ENCODE measurements at places on chromosomes 3 and 15.
A peak's percentile ranks its signal among the peaks of the same experiment; 100 is the strongest.

DNA sequence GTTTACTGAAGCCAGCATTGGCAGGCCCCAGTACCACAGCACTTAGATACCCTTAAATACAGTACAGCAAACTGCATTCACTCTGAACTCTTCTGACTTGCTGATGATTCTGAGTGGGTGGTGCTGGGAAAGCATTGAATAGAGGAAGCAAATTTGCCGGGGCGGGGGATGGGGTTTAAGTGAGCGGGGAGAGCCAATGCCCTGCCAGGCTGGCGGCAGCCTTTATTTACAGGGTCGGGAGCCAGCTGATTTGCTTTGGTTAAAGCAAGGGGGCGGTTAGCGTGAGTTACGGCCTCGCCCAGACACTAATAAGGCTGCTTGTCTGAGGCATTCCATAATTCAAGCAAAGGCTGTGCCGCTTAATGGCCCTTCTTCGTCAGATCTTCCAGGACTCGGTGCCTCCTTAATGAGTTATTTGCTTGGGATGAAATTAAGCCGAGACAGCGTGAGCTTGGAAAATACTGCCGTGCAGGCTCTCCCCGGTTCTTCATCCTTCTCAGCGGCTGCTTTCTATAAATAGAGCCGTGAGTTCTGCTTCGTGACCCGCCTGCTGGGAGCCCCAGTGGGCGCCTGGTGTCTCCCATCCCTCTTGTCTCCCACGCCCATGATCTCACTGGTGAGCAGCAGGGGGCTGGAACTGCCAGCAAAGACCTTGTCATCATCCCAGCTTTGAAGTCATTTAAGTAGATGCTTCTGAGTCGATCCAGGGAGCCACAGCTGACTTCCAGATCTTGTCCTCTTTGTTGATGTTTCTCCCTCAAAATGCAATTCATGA lies 25.8 kb downstream of the SPSB4 start:
- peak; percentile 91 for DNase-seq

DNA sequence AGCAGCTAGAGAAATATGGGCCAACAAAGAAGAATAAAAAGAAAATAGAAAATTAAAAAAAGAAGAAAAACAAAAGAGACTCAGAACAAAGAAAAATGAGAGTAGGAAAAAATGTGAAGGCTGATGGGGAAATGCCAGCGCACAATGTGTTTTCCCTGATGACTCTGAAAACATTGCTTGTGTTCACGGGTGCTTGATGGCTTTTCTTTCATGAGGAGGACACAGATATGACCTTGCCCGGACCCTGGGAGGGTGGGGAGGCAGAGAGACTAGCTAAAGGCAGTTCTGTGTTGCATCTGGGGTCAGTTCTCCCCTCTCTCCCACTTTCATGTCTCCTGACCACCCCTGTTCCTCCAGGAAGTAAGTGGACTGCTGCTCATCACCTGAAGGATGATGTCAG lies 125.9 kb downstream of the MOBP start:
- DNase-seq, result no peak

GRCh38 chr15:70486451-70487386 lies 276.6 kb downstream of the UACA start:
- peak; percentile 95 for DNase-seq

GRCh38 chr3:161575901-161576300 lies 79.3 kb downstream of the OTOL1 start:
- no peak for DNase-seq

DNA sequence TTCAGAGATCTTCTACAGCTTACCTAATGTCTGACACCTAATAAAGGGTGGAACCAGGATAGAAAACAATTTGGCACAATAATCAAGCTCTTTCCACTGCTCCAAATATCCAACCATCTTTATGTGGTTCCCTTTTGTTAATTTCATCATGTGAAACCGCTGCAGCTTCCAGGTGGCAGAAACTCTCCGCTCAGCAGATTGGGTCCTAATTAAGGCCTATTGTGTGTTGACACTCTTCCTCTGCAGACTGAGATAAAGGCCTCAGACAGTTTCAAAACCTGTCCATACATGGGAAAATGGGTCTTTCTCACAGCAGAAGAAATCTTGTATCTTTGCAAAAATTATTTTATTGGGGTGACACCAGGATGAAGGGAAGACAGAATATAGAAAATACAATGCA lies 1002.4 kb upstream of the SEMA6D start:
- no peak for DNase-seq

DNA sequence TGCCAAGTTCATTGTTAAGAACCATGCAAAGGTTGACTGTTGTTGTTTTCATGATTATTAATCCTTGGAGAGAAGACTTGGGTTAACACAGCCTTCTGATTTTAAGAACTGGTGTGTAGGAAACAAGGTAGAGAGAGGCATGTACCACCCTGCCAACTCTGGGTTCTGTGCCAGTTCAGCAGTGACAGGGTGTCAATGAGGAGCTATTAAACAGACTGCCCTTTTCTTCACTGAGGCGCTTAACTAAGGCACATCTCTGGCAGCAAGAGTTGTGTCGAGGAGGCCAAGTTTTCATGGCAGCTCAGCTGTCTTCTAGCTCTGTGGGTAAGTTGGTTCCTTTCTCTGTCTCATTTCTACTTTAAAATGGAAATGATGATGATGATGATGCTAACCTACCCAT lies 117.6 kb downstream of the FEZF2 start:
- DNase-seq, result no peak

GRCh38 chr15:66763186-66764071 lies 61.4 kb downstream of the SMAD6 start:
- DNase-seq, result no peak

- DNase-seq, result no peak
These were observed 17.8 kb downstream of the ZBTB38 start for GRCh38 chr3:141386126-141386488.

DNA sequence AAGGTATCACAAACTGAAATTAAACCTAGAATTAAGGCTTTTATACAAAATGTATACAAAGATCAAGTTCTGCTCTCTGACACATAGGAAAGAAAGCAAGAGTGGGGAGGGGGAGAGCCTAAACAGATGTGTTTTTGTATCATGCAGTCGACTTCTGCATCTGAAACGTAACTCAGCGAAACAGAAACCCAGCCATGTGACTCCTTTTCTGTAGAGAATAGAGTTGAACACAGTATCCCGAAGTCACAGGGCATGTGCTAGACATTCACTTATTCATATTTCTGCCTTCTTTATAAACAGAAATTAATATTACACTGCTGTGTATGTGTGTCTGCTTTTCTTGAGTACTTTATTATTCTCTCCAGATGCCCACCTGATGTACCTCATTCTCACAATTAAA lies 121.0 kb downstream of the PDZRN3 start:
- no peak for DNase-seq

- DNase-seq, result no peak
These were observed 34.4 kb downstream of the RAF1 start for GRCh38 chr3:12629560-12629959.

GRCh38 chr3:46378426-46378942 lies 7.7 kb downstream of the CCR5 start:
- DNase-seq, result peak; percentile 86

DNA sequence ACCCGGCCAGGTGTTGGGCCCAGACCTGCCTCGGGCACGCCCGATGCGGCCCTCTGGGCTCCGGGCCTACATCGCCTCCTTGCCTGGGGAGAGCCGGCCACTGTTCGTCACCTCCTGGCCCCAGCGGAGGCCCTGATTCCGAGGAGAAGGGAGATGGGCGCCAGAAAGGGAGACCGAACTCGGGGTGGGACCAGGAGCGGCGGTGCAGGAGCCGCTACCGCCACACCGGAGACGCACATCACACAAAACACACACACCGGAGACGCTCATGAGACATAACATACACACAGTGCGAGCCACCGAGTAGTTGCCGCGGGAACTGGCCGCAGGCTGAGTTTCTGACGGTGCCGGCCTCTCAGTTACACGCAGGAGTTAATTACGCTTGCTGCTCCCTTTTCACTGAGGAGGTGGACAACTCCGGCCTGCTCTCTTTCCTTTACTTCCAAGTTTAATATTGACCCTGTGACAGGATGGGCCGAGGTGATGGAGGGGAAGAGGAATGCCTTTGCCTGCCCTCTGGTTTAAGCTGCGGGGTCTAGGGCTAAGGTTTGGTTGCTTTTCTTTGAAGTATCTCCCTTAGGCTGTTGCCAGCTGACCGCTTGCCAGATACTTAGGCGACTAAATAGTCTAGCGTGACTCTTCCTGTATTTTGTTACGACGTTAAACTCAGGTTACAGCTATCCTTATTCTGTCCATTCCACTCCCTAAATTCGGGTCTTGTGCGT lies 570 bp downstream of the PCNP start:
- peak; percentile 51 for DNase-seq

DNA sequence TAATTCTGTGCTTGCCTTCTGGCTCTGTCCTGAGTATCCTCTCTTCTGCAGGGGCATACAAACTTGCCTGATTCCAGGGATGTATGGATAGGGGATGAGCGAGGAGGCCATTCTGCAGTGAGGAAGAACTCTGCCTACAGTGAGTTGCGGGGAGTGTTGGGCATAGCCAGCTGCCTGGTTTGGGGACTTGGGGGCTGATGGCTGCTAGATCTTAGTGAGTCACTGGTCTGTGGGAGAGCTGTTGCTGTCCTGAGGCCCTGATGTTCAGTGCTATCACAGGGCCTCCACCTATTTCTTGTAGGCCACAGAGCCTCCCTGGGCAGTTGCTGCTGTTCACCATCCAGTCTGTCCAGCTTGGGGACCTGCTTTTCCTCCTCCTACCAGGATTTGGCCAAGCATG lies 20.3 kb downstream of the CDAN1 start:
- DNase-seq, result no peak

GRCh38 chr3:127330385-127330784 lies 42.5 kb upstream of the PRR20G start:
- DNase-seq, result no peak

GRCh38 chr3:64360280-64360679 lies 135.0 kb upstream of the PRICKLE2 start:
- DNase-seq, result no peak

DNA sequence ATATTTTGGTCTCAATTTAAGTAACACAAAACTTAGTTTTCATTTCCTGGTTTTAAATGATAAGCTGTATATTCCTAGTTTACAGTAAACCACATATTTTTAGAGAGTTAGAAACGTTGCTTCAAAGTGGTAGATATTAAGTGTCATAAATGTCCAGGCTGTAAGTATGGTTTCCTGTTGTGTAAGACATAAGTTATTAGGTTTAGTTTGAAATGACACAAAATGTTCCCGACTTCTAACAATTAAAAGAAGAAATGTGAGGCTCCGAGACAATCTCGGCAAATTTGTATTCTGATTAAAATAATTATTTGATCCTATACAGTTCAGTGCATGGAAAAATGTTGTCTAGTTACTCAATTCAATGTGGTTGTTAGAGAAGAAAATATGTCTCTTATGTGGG lies 387.3 kb downstream of the EPHA3 start:
- no peak for DNase-seq

DNA sequence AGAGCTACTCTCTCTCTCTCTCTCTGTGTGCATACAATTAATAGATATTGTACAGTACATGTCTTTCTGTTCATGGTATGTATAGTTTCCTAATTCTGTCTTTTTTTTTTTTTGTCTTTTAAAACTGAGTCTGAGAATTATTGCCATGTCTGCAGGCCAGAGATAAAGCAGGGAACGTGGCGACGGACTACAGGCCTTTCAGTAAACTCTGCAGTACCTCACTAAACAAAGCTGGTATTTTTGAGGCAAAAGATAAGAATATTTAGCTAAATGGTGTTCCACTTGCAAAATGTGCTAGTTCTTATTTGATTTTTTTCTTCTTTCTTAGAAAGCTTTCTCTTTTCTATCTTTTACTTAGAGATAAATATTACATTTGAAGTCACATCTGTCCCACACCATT lies 44.0 kb upstream of the EHHADH start:
- no peak for DNase-seq

- peak; percentile 81 for DNase-seq
These were observed 39.0 kb downstream of the ANAPC13 start for GRCh38 chr3:134446800-134447199.

DNA sequence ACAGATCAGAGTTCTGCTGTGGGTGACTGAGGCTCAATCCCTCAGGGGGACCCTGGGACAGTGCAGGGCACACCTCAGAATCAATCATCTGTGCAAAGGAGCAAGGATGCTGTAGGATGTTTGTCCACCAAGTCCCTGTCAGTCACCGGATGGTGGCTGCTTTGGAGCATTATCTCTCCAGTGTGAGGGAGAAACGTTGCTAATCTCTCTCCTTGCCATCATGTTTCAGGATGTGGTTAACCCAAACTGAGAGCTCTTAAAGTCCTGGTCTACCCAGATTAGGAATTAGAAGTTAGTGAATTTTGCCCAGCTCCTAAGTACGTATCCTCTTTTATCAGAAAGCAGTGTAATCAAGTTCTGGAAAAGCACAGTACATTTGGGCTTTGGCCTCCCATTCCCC lies 26.2 kb upstream of the LRRC3B start:
- no peak for DNase-seq

DNA sequence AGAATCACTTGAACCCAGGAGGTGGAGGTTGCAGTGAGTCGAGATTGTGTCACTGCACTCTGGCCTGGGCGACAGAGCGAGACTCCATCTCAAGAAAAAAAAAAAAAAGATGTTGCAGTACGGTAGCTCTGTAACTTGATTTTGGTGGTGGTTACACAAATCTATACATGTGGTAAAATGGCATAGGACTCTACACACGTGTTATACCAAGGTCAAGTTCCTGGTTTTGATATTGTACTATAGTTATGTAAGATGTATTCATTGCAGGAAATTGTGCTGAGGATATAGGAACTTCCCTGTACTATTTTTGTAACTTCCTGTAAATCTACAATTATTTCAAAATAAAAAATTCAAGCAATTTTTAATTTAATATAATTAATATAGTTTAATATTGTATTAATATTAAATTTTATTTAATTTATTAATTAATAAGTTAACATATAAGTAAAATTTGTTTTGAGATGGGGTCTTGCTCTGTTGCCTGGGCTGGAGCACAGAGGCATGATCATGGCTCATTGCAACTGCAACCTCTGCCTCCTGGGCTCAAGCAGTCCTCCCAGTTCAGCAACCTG lies 9.9 kb downstream of the MYD88 start:
- DNase-seq, result peak; percentile 58

- no peak for DNase-seq
These were observed 50.3 kb downstream of the CMTM8 start for GRCh38 chr3:32288819-32289218.

- DNase-seq, result no peak
These were observed 8.0 kb downstream of the BCL2L10 start for GRCh38 chr15:52104532-52105004.

DNA sequence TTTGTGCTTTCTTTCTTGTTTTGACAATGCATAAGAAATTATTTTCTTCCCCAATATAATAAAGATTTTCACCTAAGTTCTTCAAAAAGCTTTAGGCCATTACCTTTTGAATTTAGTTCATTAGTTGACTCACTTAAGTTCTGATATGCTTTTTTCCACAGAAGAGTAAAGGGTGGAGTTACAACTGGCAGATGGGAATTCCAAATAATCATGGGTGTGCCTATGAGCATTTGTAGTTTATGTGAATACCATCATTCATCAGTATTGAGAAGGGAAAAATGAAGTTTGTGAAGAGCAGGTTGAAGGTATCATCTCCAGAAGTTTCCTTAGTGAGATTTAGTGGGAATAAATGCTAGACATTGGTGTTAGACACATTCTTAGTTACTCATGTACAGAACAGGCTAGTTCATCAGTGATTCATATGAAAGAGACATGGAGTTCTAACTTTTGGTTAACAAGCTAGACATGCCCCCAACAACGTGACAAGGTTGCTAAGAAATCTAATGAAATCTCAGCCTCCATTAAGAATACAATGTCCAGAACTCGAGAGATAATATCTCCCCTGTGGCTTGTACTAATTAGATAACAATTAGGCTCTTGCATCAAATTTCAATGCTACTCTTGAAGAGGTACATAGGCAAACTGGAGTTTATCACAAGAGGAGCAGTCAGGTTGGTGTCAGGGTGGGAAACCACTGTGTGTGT lies 16.9 kb upstream of the ALCAM start:
- DNase-seq, result no peak

- DNase-seq, result no peak
These were observed 276.3 kb upstream of the DNAJC19 start for GRCh38 chr3:181265750-181266333.
